ENCODE measurements at places on chromosomes 5 and 9. TPM values are rescaled to one million over a fixed set of nuclear protein-coding genes. Genes with fewer than 3 reads are reported as not detected.

The CMBL gene
- total RNA-seq: 11.3 TPM

The SLCO6A1 gene
- 0.51 TPM for total RNA-seq

The PDGFRB gene
- total RNA-seq: 8.9 TPM

The SLC34A3 gene
- total RNA-seq: not detected

The NEUROG1 gene
- total RNA-seq: not detected

The HTR4 gene
- not detected for total RNA-seq

The LCN9 gene
- 2.4 TPM for total RNA-seq

DNA sequence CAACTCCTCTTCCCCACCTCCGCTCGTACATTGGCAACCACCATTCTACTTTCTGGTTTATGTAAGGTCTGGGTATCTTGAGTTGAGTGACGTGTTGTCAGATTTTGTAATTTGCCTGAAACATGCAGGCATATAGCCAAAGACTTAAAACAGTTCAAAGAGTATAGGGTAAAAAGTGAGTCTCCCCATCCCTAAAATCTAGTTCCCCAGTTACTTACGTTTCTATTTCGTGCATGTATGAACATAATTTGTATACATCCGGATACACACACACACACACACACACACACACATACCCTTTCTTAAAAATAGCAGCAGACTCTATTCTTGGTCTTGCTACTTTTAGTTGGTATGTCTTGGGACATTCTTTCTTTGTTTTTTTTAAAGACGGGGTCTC is 915 bp downstream of the HSDL2 start:
- no peaks in the 10 kb centered on the region for H3K36me3 ChIP-seq
- DNase-seq: no peak
- H3K4me3 ChIP-seq: peak overlapping the region; percentile 71
- no peaks in the 10 kb centered on the region for H3K27me3 ChIP-seq
- H3K27ac ChIP-seq: no peak overlapping the region

DNA sequence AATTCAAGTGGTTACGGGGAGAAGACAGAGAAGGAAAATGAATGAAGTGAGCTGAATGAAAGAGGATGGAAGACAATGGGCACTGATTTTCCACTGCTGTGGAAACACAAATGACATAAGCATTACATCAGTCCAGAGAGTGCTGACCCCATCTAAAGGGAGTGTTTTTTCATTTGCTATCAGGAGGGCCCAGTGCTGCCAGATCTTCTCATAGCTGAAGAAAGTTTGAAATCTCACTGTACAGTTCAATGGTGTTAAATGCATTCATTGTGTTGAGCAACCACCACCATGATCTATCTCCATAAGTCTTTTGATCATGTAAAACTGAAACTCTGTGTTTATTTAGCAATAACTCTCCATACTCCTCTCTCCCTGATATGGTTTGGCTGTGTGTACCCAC is 41.5 kb upstream of the STARD4 start:
- DNase-seq: no peak
- H3K27ac ChIP-seq: no peak overlapping the region
- no peak overlapping the region for H3K4me3 ChIP-seq
- no peaks in the 10 kb centered on the region for H3K36me3 ChIP-seq
- no peaks in the 10 kb centered on the region for H3K27me3 ChIP-seq

DNA sequence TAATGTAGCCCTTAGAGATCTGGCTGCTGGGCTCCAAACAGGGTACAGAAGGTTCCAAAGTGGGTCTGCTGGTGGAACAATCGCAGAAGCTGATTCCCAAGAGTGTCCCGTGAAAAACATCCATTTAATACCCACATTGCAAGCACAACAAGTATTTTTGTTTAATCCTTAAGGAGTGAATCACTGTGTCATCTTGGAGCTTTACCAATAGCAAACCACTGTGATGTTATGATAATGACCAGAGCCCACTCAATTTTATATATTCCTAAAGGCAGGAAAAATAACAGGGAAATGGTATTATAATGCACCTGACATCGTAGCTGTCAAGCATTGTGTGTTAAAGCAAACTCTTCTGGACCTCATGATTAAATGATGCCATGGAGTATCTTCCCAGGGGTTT is 291.9 kb downstream of the FBXL7 start:
- no peaks in the 10 kb centered on the region for H3K36me3 ChIP-seq
- H3K27me3 ChIP-seq: no peaks in the 10 kb centered on the region
- peaks cover 13% of the 10 kb centered on the region for H3K4me1 ChIP-seq

GRCh38 chr5:103452666-103453065 is 109.9 kb downstream of the NUDT12 start:
- no peak overlapping the region for H3K4me3 ChIP-seq
- H3K36me3 ChIP-seq: no peaks in the 10 kb centered on the region

DNA sequence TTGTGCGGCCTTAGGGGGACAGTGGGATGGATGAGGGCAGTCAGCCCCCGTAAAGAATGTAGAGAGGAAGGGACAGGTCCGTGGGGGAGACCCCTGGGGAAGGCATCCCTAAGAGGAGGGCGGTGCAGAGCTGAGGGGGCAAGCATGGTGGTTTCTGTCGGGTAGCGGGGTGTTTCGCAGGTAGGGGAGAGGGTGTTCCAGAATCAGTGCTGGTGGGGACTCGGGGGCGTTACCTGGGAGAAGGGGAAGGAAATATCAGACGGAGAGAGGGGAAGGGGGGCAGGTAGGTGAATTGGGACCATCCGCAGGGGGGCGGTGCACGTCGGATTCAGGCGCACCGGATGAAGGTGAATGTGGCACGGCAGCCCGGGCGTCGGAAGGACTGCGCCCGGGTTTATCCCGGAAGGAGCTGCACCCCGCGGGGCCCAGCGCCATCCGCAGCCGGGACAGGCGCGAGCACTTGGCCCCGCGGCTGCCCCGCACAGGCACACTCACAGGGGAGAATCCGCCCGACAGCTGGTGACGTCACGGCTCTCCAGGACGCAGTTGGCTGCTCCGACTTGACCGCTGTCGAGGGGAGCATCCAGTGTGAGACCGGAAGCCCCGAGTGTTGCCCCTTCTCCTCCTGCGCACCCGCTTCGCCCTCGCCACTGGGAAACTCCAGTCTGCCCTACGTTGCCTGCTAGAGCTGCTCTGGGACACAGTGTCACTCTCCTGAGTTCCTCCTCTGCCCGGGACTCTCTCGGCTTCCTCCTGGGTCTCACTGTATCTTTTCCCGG is 1.3 kb downstream of the CD72 start:
- H3K27ac ChIP-seq: no peak overlapping the region
- DNase-seq: peak; percentile 51
- no peaks in the 10 kb centered on the region for H3K36me3 ChIP-seq

GRCh38 chr9:95935861-95936578 is 60.5 kb downstream of the ERCC6L2 start:
- no peak overlapping the region for H3K4me3 ChIP-seq
- H3K36me3 ChIP-seq: peaks cover 18% of the 10 kb centered on the region
- no peaks in the 10 kb centered on the region for H3K4me1 ChIP-seq
- DNase-seq: no peak
- H3K27ac ChIP-seq: no peak overlapping the region
- H3K27me3 ChIP-seq: no peaks in the 10 kb centered on the region

DNA sequence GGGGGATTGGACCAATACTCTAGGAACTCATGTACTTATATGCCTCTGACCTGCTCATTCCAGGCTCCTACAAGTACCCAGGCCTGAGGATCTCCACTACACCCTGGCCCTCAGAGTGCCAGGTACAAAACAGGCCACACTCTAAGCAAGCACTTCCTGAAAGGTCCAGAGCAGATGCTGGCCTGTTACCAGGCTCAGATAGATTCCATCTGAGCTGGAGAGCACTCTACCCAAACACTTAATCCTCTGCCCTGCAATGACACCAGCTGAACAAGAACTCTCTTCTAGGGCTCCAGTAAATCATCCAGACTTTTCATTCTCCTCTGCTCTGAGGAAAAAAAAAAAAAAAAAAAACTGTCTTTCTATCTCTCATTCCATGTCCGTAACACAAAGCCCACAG is 2.9 kb downstream of the P4HA2 start:
- peaks cover 3% of the 10 kb centered on the region for H3K4me1 ChIP-seq
- H3K27me3 ChIP-seq: peaks cover 43% of the 10 kb centered on the region
- H3K4me3 ChIP-seq: no peak overlapping the region
- no peak for DNase-seq
- H3K36me3 ChIP-seq: no peaks in the 10 kb centered on the region
- H3K27ac ChIP-seq: no peak overlapping the region

GRCh38 chr5:86831128-86831527 is 213.4 kb downstream of the COX7C start:
- no peak for DNase-seq
- no peak overlapping the region for H3K27ac ChIP-seq
- no peaks in the 10 kb centered on the region for H3K36me3 ChIP-seq

- H3K36me3 ChIP-seq: no peaks in the 10 kb centered on the region
- H3K27ac ChIP-seq: no peak overlapping the region
- DNase-seq: no peak
- no peaks in the 10 kb centered on the region for H3K27me3 ChIP-seq
Measured at GRCh38 chr5:91123901-91124300, 259.2 kb downstream of the ARRDC3 start.

DNA sequence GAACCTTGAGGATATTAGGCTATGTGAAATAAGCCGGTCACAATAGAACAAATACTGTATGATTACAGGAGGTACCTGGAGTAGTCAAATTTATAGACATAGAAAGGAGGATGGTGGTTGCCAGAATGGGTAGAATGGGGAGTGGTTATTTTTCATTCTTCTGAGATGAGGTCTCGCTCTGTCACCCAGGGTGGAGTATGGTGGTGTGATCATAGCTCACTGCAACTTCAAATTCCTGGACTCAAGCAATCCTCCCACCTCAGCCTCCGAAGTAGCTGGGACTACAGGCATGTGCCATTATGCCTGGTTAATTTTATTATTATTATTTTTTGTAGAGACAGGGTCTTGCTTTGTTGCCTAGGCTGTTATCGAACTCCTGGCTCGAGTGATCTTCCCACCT is 27.1 kb downstream of the SH3PXD2B start:
- no peak overlapping the region for H3K27ac ChIP-seq
- H3K4me3 ChIP-seq: no peak overlapping the region
- DNase-seq: no peak
- H3K36me3 ChIP-seq: no peaks in the 10 kb centered on the region
- H3K4me1 ChIP-seq: peaks cover 12% of the 10 kb centered on the region
- no peaks in the 10 kb centered on the region for H3K27me3 ChIP-seq

- no peaks in the 10 kb centered on the region for H3K27me3 ChIP-seq
- H3K4me1 ChIP-seq: peaks cover 18% of the 10 kb centered on the region
- no peak for DNase-seq
Measured at GRCh38 chr9:134625361-134626068, 16.1 kb upstream of the COL5A1 start.

DNA sequence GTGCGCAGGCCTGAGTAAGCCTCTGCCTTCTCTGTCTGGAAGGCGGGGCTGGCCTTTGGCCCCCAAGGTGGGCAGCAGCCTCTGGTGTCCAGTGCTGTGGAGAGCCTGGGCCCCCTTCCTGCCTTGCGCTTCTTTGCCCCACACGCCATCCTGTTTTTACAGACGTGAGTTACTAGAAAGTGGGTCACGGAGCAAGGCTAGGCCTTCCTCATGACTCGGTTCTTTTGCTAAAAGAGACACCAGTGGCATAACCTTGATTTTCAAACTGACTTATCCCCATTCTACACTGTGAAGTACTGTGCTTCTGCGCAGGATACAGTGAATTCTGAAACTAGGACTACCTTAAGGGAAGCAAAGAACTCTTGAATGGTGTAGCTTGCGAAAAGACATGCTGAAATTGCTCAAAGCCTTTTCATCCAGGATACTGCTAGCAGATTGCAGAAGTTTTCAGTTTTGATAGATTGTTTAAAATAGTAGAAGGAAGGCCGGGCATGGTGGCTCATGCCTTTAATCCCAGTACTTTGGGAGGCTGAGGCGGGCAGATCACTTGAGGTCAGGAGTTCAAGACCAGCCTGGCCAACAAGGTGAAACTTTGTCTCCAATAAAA is 7.2 kb downstream of the ROPN1L start:
- DNase-seq: no peak
- no peaks in the 10 kb centered on the region for H3K36me3 ChIP-seq

DNA sequence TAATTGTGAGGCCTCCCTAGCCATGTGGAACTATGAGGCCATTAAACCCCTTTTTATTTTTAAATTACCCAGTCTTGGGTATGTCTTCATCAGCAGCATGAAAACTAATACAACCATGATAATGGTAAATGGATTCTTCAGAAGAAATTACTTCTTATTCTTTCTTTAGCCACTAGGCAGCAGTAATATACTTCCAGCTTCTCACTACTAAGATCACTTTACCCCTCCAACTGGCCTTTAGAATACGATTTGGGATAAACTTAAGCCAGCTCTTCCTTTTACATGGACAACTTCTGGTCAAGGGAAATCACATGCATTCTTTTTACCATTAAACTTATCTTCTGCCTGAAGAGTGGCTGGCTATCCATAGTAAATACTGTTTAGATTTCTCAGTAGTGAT is 355.4 kb downstream of the MAN2A1 start:
- no peak overlapping the region for H3K27ac ChIP-seq
- H3K4me3 ChIP-seq: no peak overlapping the region
- peaks cover 8% of the 10 kb centered on the region for H3K4me1 ChIP-seq
- DNase-seq: no peak
- no peaks in the 10 kb centered on the region for H3K36me3 ChIP-seq

DNA sequence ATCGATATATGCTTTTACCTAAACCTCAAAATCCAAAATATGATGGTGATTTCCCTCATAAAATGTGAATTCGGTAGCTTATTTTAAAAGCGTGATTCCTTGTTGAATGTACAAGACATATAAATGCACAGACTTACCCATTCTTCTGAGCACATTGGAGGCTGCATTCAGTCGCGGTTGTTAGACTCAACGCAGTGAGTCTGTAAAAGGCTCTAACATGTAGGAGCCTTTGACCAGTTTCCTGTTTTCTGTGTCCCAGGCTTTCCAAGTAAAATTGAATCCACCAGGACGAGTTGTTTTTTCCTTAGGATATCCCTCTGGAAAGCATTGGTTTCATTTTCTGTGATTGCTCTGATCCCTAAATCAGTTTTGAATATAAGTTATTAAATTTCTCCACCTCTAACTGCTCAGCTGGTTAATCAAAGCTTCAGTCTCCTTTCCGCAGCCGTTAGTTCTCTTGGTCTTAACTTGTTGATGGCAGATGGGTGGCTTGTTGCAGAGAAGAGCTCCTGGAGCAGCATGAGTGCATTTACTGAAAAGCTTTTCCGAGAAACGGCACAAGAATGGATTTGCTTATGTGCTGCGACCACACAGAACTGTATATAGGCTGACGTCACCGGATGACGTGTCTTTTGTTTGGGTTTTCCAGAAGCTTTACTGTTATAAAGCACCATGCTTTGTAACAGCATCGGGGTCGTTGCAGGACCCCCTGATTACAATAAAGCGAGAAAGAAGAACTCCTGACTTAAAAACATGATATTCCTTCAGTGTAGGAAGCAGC is at the start of gene LRRTM2:
LRRTM2 (minus strand) TSS at position 565 of the 781 bp plus-strand sequence; CDS start at position 141, 424 bp downstream.
- no peaks in the 10 kb centered on the region for H3K36me3 ChIP-seq
- H3K4me1 ChIP-seq: peaks cover 58% of the 10 kb centered on the region
- no peak within 1 kb of the TSS for H3K27ac ChIP-seq
- no peaks in the 10 kb centered on the region for H3K27me3 ChIP-seq
- DNase-seq: peak; percentile 25
- H3K4me3 ChIP-seq: no peak within 1 kb of the TSS

DNA sequence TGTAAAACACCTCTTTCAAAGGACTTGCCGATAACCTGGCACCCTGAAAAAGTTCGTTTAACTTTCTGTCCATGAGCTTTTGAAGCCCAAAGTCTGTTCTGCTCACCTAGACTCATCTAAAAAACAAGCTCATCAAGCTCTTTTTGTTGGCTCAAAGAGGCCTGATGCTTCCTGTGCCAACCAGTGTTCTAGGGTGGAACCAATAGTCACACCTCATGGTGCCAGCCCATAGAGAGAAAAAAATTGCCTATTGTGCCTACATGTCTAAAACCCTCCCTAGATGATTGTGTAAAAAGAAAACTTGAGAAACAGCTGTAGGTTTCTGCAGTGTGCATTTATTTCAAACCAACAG is 4.7 kb downstream of the SH3RF2 start:
- H3K4me3 ChIP-seq: no peak overlapping the region
- no peaks in the 10 kb centered on the region for H3K27me3 ChIP-seq
- H3K27ac ChIP-seq: no peak overlapping the region
- H3K36me3 ChIP-seq: no peaks in the 10 kb centered on the region
